ENCODE measurements at places on chromosomes 5 and 9.

DNA sequence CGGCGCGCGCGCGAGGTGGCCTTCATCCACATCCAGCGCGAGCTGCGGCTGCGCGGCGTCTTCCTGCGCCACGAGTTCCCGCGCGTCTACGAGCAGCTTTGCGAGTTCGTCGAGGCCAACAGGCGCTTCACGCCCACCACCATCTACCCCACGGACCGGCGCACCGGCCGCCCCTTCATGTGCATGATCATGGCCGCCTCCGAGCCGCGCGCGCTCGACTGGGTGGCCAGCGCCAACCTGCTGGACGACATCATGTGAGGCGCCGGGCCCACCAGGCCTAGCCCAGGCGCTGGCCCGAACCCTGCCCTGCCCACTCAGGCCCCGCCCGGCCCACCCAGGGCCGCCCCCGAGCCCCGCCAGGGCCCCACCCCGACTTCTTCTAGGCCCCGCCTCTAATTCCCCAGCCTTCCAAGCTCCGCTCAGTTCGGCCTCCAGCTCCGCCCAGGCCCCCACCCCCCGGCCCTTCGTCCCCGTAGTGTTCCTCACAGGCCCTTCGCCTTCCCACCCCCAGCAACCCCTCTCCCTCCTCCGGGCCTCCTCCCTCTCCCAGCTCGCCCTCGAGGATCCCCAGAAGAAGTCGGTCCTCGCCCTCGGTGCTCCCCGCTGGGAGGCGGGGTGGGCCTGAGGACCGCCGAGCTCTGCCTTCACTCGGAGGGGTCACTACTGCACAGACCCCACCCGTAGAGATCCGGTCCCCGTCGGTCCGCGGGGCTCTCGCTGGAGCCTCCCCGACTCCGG is 2.0 kb upstream of the PHPT1 start:
- peak; percentile 25 for DNase-seq

- DNase-seq = no peak
Observed at GRCh38 chr9:95091601-95092261, 225.8 kb downstream of the FANCC start.

GRCh38 chr5:97906135-97906534 is 723.1 kb upstream of the RIOK2 start:
- DNase-seq = no peak

- no peak for DNase-seq
Observed at GRCh38 chr9:95845751-95846150, 29.7 kb upstream of the ERCC6L2 start.

- no peak for DNase-seq
Observed at GRCh38 chr5:113002423-113002822, 25.8 kb downstream of the DCP2 start.

DNA sequence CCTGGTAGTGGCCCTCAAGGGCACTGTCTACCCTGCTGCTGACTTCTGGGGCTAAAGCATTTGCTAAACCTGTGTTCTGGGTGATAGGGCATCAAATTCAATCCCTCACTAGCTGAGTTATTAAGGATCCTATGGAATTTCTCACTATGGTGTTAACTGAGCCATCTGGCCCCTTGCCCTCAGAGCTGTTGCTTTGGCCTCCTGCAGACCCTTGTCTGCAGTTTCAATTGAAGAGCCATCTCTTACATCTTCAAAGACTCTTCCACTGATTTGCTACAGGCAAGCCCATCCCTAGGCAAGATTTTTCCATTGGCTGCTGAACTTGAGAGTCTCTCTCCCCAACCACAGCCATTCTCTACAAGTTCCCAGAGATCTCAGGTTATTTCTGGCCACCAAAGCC is 418.2 kb downstream of the ZNF608 start:
- DNase-seq = no peak

DNA sequence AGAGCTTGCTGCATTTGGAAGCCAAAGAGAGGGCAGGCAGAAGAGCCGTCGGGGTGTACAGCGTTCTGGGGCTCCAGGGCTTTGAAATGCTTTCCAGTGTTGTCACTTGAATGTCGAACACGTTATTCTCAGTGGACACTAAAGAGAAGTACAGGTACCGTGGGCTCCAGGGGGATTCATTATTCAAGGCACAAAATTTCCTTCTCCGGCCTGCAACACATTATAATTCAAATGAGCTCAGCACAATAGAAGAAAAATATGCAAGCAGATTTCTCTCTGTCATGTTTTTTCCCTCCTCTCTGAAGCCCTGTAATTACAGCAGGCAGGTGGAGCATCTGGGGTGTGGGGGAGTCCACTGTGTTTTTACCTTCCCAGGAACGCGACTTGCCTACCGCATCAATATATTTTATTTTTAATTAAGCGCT is 293.1 kb downstream of the ZSWIM6 start:
- DNase-seq = no peak

DNA sequence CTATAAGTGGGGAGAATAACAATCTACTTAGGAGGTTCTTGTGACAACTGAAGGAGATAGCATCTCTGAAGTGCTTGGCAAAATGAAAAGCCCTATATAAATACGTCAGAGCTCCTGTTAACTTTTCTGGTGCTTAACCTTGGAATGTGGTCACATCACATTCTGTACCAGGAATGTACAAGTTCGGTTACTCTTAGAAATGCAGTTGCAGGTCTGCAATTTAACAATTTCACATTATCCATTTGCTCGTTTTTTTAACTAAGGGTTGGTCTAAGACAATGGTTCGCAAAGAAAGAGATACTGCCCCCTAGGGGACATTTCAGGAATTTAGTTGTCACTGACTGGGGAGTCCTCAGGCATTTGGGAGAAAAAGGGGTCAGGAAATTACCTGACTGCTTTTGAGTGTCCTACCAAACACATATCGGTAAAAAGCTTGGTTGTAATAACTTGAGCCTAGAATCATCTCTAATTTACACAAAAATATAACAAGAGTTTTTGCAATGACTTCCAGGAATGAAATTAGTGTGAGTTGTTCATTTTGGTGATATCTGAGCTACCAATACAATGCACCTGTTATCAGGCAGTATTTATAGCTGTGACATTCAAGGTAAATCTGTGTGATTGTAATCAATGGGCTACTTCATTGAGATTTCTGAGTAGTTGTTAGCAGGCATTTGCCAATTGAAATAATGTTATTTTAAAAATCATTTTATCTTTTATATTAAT is 5.4 kb upstream of the HBEGF start:
- peak; percentile 78 for DNase-seq

GRCh38 chr5:150178262-150178661 is 11.6 kb upstream of the SLC6A7 start:
- no peak for DNase-seq

DNA sequence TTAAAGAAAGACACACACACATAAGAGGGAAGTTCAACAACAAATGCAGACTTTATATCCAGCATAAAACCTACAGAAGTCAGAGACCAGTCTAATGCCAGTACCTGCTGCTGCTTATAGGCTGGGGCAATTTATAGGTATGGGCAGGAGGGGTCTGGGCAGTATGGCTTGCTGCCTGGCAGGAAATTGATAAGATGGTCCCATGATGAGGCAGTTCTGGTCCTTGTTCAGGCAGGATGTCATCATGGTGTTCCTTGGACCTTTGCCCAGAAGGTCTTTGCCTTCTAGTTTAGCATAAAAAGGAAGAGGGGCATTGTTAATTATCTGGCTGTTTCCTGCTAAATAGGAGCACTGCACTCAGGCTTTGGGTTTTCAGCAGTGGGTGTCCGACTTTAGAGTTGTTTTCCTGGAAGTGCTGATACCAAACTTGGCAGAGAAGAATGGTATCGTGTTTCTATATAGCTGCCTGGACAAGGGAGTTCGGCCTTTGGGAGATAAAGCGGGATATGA is 10.4 kb upstream of the PDCD1LG2 start:
- peak; percentile 63 for DNase-seq

GRCh38 chr9:137639303-137640051 is 20.7 kb downstream of the EHMT1 start:
- DNase-seq = peak; percentile 48

DNA sequence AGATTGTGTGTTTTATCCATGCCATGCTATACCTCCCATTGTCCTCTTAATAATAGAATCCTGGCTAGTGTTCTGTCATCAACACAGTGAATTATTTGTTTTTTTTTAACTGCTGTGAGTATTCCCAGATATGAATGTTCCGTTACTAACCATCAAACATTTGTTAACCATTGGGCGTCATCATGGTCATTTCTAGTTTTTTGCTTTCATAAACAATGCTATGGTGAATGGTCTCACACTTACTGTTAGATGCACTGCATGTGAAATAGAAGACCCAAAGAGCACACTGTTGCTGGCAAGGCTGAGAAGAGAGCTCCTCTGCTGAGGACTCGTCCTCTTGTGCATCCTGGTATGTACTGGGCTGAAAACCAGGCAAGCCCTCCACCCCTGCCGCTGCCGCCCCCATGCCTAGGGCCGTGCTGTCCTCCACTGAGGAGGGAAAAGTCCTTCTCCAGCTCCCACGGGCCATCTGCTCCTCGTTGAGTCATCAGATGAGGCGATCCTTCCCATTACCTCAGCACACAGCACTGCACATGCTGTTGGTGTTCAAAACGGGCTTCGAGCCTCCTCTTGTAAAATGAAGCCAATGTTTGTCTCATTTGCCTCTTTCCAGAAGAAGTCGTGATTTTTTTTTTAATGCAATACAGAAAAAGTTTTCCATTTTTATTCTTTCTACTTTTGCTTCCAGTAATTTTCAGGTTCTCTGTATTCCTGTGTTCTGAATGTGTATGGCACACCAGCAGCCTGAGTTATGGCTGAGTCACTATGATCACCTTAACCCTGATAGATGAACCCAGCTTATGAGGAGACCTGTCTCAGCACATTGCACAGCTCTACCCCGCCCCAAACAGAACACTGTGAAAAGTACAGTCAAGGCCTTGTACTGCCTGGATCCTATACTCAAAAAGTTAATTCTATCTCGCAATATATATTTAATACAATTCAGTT is 219.0 kb downstream of the AOPEP start:
- no peak for DNase-seq
